Fibroblast of the aortic adventitia (primary cell): ENCODE measurements at places on chromosomes 5 and 9. TPM values are rescaled to one million over a fixed set of nuclear protein-coding genes. Genes with fewer than 3 reads are reported as not detected.
A peak's percentile ranks its signal among the peaks of the same experiment; 100 is the strongest.

GRCh38 chr9:101437806-101438232, 2.2 kb upstream of the ALDOB start:
- DNase-seq = no peak

- peak; percentile 60 for DNase-seq
Observed at GRCh38 chr9:37952731-37953130, 48.8 kb upstream of the SLC25A51 start.

The C5orf58 gene
- not detected in 2 replicates for total RNA-seq

DNA sequence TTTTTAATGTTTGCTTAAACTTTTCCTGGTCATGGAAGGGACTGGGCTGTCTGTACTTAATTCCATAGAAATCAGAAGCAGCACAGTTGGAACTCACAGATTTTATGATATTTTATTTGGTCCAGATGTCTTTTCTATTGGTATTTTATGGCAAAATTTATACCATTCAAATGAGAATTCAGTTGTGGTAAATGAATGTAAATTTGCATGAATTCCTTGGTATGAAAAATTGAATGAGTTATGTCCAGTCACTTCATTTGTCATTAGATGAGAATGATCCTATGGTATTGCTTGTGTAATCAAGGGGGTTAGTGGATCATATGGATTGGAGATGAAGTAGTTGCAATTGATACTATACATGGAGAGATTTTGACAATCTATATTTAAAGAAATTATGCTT, 188.0 kb downstream of the KDM4C start:
- DNase-seq = no peak

DNA sequence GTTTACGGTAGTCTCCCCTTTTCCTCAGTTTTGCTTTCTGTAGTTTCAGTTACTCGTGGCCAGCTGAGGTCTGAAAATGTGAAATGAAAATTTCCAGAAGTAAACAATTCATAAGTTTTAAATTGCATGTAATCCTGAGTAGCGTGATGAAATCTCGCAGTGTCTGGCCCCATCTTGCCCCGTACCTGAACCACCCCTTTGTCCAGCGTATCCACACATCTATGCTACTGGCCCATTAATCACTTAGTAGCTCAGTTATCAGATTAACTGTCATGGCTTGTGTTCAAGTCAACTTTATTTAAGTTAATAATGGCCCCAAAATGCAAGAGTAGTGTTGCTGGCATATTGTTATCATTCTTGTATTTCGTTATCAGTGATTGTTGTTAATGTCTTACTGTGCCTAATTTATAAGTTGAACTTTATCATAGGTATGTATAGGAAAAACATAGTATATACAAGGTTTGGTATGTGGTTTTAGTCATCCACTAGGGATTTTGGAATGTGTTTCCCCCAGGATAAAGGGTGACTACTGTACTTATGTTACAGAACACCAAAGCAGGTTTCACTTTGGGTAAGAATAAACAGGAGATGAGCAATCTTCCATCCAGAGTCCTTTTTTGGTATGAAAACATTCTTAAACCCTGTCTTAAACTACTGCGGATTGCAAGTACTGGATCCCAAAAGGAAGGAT, 118.4 kb upstream of the KCNN2 start:
- peak; percentile 2 for DNase-seq

GRCh38 chr9:33349743-33350142, 52.6 kb downstream of the AQP7 start:
- peak; percentile 14 for DNase-seq

DNA sequence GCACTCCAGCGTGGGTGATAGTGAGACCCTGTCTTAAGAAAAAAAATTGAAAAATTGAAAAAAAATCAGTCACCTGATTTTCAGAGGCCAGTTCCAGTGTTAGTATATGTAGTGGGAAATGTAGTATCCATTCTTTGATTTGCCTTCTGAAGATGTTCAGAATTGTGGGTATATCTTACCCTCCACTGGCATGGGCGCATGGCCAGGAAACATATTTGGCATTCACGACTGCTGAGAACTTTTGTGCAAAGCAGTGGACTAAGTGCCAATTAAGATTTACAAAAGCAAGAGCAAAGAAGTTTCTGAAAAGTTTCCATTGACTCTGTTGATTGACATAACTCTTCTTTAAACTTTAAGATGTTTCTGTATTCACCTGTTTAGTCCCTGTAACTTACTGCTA, 2.4 kb downstream of the CAVIN4 start:
- no peak for DNase-seq

DNA sequence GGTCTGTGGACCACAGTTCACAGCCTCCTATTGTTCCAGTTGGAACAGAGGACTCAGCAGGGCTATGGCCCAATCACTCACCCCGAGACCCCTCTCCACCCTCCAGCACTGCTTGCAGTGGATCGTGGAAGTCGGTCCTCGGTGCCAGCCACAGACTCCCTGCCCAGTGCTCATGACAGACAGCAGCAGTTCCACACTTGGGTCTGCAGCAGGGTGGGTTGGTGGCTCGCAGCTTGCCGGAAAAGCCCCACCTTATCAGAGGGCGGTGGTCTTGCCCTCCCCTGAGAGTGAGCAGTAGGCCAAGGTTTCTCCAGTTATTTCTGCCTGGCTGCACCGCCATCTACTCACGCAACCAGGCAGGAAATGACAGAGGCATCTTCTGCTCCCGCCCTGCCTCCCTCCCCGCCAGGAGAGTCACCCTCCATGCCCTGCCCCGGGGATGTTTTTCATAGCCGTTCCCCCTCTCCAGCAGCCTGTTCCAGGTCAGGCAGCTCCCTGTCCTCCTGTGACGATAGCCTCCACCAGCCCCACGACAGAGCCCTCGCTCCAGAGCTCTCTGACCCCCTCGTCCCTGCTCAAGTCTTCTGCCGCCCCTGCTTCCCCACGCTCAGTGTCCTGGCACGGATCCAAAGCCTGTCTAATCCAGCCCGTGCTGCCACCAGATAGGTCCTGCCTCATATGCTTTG, 34.5 kb downstream of the UNC5A start:
- no peak for DNase-seq

- no peak for DNase-seq
Observed at GRCh38 chr5:179865491-179866240, 7.0 kb upstream of the MRNIP start.

GRCh38 chr5:154264549-154265196, 74.1 kb downstream of the GALNT10 start:
- DNase-seq = peak; percentile 59

The SOX30 gene
- 0.09 TPM in 1 of 2 replicates, not detected in the other for total RNA-seq

GRCh38 chr9:109110329-109111021, 9.3 kb downstream of the TMEM245 start:
- peak; percentile 73 for DNase-seq

GRCh38 chr9:93196096-93197055, 12.4 kb downstream of the WNK2 start:
- DNase-seq = no peak

GRCh38 chr5:139747583-139748504, 47.8 kb upstream of the PSD2 start:
- DNase-seq = peak; percentile 38

GRCh38 chr9:8417341-8417740, 617.8 kb upstream of the DMAC1 start:
- no peak for DNase-seq

DNA sequence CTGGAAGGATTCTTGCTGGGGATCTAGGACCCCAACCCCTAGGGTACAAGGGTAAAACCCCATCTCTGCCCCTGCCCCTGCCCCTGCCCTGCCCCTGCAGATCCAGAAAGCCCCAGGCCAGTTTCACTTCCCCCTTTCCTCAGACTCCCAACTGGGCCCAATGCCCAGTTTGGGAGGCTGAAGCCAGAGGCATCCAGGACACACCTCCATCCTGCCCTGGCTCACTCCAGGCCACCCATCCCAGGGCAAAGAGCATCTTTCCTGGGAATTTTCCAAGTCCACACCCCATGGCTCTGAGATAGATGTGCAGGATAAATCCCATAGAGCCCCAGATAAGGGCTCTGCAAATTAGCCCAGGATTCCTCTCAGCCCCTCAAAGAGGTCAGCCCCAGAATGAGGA, 17.4 kb downstream of the CNTFR start:
- no peak for DNase-seq

The ENTPD2 gene
- total RNA-seq = 0.09 TPM in 1 of 2 replicates, not detected in the other

GRCh38 chr5:38234737-38235136, 23.6 kb upstream of the EGFLAM start:
- DNase-seq = no peak

The TPD52L3 gene
- not detected in 2 replicates for total RNA-seq

DNA sequence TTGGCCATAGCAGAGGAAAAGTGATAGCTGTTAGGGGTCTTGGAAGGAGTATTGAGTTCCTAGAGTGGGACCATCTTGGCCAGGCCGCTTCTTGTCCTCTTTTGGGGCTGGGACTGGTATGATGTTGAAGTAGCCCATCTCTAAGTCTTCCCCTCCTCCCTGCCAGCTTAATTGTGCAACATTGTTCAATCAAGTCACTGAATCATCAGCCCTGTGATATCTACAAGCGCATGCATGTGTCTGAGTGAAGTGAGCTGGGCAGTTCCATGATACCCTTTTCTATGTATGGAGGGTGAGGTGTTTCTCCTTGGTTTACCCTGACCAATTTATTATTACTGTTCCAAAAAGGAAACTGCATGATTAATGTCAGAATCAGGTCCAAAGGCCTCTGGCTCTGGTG, 112.2 kb downstream of the C9orf152 start:
- peak; percentile 63 for DNase-seq

GRCh38 chr9:127064335-127064734, 58.1 kb downstream of the ANGPTL2 start:
- DNase-seq = no peak

The PDE8B gene
- not detected in 2 replicates for total RNA-seq

The SETD9 gene
- 7.6 and 10.6 TPM in 2 replicates for total RNA-seq

The TMOD1 gene
- total RNA-seq = 0.16 and 0.18 TPM in 2 replicates

The PDZD2 gene
- total RNA-seq = under 0.01 and 2.5 TPM in 2 replicates

The ASPN gene
- 14.6 and 65.8 TPM in 2 replicates for total RNA-seq

The ADGRD2 gene
- total RNA-seq = not detected in 2 replicates

DNA sequence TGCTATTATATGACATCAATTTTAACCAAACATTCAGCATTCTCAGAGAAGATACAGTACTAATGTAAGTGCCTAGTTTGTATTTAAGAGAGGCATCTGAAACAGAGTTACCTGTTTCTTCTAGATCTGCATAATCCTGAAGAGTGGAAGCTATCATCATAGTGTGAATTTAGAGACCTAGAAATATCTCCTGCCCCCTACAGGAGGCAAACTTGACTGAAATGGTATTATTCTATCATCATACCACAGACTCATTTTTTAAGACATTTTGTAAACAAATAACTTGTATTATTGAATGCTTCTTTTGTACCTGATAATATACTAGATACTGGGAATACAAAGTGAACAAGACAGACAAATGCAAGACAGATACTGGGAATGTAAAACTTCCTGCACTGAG, 216.8 kb upstream of the RPS23 start:
- peak; percentile 14 for DNase-seq

The NUTM2G gene
- total RNA-seq = not detected in 2 replicates

The CDC20B gene
- not detected in 2 replicates for total RNA-seq

The IFNE gene
- 4.5 and 18.3 TPM in 2 replicates for total RNA-seq

DNA sequence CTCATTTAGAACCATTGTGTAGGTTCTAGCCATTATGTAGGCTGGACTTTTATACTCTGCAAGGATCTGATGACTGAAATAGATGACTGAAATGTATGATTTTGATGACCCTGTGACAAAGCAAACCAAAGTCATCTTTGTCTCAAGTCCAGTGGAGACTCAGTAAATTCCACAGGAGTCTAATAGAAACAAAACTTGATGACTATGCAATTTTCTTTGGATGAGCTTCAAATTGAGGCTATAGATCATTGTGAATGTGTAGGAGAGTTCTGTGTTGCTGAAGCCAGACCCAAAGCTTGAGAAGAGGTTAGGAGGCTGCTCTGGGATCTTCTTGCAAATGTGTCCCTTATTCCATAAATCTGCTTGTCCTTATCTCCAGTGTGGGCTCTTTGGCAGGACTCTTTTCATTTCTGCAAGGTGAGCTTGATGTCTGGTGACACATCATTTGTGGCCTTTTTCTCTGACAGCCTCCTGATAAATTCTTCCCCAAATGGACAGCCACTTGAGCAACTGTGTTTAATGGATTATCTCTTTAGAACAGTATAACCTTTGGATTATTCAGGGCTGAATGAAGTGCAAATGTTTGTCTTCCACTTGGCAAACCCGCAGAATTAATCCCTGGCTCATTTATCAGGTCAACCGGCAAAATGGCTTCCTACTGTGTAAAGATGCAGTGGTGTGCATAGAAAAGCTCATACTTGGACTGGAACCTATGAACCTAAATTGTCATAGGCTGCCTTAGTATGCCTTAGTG, 235.1 kb upstream of the ANKH start:
- no peak for DNase-seq

The NLN gene
- 26.9 and 30.2 TPM in 2 replicates for total RNA-seq

DNA sequence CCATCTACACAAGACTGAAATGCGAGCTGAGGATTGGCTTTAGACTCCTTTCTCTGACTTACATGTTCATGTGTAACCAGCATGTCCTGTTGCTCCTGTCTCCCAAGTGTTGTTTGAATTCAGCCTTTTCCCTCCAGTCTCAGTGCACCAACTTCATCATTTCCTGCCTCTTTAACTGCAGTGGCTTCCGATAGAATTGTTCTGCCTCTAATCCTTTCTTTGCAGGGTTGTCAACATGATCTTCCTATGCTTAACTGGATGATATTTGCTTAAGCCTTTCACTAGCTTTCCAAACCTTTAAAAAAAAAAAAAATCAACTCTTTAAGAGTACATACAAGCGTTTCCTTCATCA, 6.7 kb upstream of the FYB1 start:
- no peak for DNase-seq

The PRRC1 gene
- 49.2 and 79.5 TPM in 2 replicates for total RNA-seq

The TEX10 gene
- total RNA-seq = 36.0 and 41.6 TPM in 2 replicates
